ENCODE measurements at places on chromosomes 7 and 10.

- DNase-seq: no peak
Observed at GRCh38 chr7:149794661-149795060, 21.3 kb upstream of the ZNF467 start.

GRCh38 chr10:36676321-36676720, 449.1 kb upstream of the ANKRD30A start:
- no peak for DNase-seq

GRCh38 chr10:16857419-16857818, 40.2 kb upstream of the RSU1 start:
- no peak for DNase-seq

DNA sequence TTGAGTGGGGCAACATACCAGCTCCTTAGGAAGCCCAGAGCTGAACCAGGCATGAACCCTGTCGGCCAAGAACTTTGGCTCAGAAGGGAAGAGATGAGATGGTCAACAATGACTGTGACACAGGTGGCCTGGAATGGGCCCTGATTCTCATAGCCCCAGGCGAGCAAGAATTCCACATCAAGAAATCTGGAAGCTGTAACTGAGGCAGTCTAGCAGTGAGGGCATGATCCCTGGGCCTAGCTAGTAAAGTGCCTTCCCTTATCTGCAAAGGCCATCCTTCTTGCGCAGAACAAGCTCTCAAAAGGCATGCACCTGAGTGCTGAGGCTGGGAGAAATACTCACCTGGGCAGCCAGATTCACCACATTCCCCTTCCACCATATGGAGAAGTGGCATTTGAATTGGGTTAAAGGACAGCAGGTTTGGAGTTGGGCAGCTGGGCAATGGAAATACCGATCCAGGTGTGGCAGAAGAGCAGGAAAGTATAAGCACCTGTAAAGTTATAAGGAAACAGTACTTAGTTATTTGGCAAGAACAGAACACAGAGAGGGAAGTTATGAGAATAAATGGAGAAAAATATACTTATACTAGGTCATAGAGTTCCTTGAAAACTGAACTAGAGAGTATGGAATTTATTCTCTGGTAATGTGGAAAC, 78.6 kb upstream of the CAPZA2 start:
- DNase-seq: no peak

GRCh38 chr10:14378387-14378960, 47.8 kb upstream of the FRMD4A start:
- DNase-seq: no peak

- DNase-seq: peak; percentile 13
Observed at GRCh38 chr10:56449770-56450169, 88.7 kb upstream of the ZWINT start.

DNA sequence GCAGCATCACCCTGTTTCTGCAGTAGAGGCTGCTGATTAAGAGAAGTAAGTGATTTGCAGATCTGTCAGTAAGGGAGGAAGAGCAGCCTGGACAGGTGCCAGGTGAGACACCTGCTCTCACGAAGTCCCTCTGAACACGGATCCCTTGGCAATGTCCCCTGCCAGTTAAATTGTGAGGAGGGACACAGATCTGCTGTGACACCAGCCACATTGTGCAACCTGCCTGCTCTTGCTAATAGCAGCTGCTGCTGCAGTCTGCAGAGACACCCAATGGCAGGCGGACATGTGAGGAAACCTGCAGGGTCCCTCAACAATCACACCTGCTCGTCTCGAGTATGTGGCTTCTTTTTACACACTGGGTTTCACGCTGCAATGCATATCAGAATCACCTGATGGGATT, 31.9 kb downstream of the ANXA11 start:
- no peak for DNase-seq

- DNase-seq: peak; percentile 53
Observed at GRCh38 chr7:27111042-27111750, 8.7 kb upstream of the HOXA2 start.

- DNase-seq: no peak
Observed at GRCh38 chr7:89183712-89184111, 388.2 kb upstream of the TEX47 start.

- no peak for DNase-seq
Observed at GRCh38 chr7:158588085-158588877, 658 bp upstream of the PTPRN2 start.

DNA sequence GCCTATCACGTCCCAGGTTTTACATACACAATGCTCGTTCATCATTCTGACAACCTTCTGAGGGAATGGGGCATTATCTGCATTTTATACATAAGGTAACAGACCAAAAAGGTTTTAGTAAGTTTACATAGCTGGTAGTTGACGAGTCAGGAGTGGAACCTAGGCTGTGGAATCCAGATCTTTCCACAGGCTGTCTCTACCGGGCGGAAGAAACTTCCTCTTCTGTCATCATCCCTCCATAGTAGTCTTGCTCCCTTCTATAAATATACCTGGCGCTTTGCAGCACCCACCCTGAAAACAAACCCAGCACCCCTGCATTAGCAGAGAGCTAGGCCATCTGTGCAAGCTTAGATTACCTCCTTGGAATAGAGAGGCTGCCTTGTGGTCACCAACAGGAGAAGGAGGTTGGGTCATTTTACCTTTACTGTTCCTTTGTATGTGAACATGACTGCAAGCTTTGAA, 1.3 kb downstream of the TSPAN13 start:
- peak; percentile 36 for DNase-seq

DNA sequence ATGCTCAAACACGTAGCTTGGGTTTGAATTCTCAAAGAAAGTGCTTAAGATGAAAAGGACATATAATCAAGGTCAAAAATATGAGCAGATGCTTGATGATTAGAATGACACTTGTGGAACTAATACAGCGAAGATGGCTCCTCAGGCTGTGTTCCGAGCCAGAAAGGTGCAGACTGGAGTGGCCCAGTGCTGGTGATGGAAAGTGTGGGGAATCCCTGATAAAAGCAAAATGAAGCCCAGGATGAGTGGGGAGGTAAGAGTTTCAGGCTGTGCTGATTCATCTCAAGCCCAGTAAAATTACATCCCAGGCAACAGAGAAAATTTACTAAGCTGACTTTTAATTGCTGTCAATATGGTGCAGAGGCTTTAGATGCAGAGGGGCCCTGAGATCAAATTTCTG, 77.8 kb upstream of the IKZF1 start:
- no peak for DNase-seq

- no peak for DNase-seq
Observed at GRCh38 chr7:155274633-155275355, 22.9 kb upstream of the INSIG1 start.

DNA sequence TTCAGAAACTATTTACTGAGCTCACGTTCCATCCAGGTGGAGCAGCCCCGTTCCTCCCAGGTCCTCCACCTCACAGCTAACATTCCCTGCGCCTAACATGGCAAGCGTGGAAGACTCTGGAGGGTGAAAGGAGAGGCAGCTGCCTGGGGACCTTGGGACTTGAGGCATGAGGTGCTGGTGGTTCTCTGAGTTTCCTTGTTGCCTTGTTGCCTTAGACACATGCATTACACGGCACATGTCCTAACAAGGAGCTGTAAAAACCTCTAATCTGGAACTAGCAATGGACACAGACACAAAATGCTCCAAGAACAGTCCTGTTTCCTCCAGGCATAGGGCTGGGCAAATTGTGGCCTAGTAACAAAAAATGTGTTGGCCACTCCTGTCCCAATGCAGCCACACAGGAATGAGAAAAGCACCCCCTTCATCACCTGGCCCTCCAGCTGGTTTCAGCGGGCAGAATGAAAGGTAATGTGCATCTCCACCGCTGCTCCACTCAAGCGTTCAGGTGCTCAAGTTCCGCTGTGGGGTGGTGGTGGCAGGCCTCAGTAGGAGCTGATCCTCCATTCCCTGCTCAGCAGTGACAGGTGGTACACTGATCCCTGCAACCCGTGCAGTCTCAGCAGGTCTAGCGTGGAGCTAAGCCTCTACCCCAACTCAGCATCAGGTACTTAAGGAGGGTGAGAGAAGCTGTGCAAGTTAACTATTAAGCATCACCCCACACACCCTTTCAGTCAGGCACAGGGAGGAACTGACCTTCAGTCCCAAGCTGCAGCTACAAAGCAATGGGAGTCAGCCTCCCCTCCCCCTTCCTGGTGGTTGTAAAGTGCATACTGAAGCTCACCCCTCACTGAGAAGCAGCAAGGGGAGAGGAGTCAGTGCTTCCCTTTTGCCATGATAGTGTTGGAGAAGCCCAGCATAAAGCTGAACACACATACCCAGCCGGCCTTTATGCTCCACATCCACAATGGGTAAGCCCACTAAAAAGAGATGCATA, 382.8 kb downstream of the SDK1 start:
- DNase-seq: no peak

All from epithelial cell of esophagus (primary cell).